Stimulated activated naive CD4-positive, alpha-beta T cell treated with Interleukin-2 at 50 U/mL for 16 hours (primary cell): ENCODE measurements at places on chromosomes 5 and 9.

DNA sequence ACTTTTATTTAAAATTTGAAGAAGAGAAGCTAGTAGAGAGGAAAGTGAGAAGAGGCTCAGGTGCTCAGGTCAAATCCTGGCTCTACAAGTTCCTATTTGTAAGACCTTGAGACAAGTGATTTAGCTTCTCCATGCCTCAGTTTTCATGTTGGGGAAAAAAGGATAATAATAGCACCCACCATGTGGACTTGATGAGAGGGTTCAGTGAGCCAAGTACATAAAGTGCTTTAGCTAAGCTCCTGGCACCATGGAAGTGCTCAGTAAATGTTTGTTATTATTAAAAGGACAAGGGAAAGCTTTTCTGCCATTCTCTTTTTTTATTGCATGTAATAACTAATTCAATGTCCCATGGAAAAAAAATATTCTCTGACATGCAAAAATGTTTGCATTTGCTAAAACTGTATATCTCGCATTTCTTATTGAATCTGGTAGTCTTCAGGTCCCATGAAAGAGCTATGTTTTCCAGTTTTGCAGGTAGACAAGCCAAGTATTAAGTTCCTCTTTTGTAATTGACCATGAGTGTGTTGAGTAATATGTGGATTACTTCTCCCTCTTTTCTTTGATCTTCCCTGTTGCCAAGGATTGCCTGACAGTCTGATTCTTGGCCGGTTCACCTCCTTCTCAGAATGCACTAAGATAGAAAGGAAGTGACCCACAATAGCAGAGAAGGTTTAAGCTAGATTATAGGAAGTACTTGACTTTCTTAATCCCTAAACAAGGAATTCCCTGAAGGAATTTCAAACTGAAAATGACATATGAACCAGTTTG is 45.6 kb upstream of the TRIM32 start:
- no peak for DNase-seq

- no peak for DNase-seq
Observed at GRCh38 chr5:141722266-141722665, 40.2 kb upstream of the ARAP3 start.

DNA sequence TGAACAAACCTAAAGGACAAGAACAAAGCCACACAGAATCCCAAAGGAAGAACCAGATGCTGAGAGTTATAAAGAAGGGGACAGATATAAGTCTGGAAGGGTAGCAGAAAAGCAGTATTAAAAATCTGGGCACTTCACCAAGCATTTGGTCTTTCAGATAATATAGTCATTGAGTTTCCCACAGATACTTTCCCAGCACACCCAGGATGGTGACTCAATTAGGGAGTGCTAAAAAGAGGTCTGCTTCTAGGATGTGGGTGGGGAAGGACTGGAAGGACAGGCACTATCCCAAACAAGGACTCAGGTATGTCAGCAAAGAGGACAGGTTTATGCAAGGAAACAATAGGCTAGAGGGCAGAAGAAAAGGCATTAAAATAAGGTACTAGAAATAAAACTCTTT is 59.3 kb downstream of the DIAPH1 start:
- no peak for DNase-seq

- no peak for DNase-seq
Observed at GRCh38 chr5:102958481-102959011, 161.4 kb downstream of the GIN1 start.

DNA sequence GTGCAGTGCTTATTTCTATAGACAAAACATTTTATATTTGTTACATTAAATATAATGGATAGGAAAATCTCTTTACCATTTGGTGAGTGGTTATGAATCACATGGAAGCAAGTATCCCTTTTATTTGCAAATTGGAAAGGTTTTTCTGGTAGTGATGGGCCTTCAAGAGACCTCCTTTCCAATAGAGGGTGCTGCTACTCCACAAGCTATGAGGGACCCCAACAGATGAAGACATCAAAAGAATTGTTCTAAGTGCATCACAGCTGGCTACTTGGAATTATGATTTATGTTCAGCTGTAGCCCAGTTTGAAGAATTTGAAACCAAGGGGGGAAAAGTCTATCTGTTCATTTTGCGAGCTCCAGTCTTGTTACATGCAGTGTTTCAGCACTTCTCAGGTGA is 493.7 kb upstream of the SGCD start:
- no peak for DNase-seq

- no peak for DNase-seq
Observed at GRCh38 chr5:92543201-92543600, 1037.8 kb downstream of the NR2F1-AS1 start.

GRCh38 chr5:6395621-6396020 is 17.3 kb upstream of the MED10 start:
- DNase-seq = no peak

- DNase-seq = no peak
Observed at GRCh38 chr5:62684310-62684709, 105.7 kb downstream of the LRRC70 start.

DNA sequence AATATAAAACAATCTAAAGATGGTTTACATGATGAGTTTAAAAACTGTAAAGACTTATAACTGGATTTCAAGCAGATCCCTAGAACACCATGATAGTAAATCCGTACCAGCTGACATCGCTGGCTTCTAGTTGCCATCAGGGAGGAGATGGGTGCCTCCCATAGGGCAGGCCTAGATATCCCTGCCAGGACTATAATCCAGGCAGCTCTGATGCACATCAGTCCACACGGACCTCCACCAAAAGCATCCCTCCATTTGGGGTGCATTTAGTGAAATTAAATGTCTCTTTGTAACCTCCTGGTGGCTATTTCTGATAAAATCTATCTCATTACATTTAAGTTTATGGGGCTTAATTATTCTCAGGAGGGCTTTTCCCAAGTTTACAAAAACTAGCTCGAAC is 45.8 kb downstream of the RETREG1 start:
- DNase-seq = no peak

- DNase-seq = no peak
Observed at GRCh38 chr9:26229324-26230054, 551.2 kb upstream of the TUSC1 start.

DNA sequence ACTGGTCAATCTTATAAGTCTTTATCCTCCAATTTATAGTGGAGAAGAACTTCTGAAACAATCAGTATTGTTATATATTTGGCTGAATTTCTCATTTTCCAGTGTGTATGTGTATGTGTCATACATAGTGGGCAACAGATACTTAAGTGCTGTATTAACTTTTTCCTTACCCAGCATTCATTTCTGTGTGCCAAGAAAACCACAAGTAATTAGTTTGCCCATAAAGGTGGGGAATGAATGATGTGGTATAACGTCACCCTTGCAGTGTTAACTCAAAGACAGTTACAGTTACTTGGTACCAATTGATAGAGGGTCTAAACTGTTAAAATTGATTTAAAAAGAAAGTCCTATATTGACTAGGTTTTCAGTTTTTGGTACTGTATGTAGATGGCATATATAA is 2.0 kb downstream of the OGN start:
- no peak for DNase-seq

DNA sequence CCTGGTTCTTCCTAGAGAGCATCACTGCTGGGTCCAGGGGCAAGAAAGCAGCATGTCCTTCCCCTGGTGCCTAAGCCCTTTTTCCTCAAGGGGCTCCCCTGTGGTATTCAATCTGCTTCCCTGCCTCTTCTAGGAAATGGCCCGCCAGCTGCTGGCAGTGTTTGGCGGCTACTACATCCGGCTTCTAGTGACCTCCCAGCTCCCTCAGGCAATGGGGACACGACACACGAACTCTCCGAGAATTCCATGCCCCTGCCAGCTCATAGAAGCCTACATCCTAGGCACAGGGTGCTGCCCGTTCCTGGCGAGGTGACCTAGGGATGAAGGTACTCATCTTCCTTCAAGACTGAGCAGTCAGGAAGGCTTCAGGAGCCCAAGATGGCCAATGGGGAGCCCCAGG is 14.6 kb downstream of the TEX53 start:
- no peak for DNase-seq

GRCh38 chr9:120538339-120538738 is 41.6 kb downstream of the CDK5RAP2 start:
- DNase-seq = no peak

DNA sequence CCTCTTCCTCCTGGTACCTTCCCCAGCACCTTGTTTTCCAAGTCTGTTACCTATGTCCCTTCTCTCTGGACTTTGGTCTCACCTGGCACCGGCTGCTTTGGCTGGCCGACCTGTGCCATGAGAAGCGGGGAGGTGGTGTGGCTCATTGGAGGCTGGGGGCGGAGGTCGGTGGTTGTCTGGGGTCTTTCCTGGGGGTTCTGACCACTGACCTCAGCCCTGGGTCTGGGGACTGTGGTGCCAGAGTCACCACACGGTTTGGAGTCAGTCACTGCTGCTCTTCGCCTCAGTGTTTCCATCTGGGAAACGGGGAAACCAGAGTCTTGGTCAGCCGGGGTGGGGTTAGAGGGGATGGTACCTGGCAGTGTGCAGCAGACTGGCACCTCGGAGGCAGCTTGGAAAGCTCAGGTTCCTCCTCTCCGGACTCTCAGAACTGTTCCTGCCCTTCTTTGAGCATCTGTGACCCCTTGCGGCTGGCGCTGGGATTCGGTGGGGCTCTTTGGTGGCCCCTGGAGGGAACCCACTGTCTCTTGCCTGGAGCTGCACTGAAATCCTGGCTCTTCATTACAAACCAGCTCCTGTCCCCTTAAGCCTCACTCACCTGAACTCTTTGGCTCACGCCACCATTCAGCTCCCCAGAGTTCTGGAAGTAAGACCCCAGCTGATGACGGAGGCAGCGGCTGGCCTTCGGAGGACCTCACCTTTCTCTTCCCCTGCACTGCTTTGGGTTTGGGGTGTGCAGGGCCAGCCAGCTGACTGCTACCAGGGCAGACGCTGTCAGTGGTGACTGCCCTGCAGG is 4.1 kb upstream of the RXRA start:
- DNase-seq = no peak

- no peak for DNase-seq
Observed at GRCh38 chr5:75610201-75610600, 1.1 kb upstream of the ANKDD1B start.

DNA sequence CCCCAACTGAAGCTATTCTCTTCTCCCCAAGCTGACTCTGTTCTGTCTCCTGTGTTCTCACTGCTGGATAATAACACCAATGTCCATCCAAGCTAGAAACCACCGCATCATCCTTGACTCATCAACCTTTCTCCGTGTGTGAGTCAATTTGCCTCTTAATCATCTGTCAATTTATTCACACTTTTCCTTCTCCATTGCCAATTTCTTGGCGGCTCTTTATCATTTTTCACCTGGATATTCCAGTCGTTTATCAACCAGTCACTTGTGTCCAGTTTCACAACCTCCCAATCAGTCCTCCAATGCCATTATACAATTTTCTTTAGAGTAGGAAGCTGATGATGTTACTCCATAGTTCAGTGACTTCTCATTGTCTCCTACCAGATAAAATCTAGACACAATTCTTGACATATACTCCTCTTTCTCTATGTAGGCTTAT is 45.4 kb upstream of the LIFR start:
- no peak for DNase-seq

DNA sequence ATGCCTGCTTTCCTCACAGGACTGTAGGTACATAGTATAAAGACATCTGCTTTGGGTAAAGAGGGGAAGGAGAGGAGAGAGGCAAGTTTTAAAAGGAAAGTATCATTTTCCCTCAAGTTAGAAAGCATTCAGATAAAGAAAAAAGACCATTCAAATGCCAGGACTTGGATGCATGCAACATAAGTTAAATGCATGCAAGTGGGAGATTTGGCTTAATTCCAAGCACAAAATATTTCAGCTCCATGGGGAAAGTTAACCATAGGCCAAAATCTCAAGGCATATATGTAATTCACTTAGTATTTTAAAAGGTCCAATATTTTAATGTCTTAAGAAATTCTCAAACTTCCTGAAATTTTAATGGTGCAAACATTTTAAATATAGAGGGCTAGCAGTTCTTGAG is 36.4 kb downstream of the POU5F2 start:
- DNase-seq = no peak

DNA sequence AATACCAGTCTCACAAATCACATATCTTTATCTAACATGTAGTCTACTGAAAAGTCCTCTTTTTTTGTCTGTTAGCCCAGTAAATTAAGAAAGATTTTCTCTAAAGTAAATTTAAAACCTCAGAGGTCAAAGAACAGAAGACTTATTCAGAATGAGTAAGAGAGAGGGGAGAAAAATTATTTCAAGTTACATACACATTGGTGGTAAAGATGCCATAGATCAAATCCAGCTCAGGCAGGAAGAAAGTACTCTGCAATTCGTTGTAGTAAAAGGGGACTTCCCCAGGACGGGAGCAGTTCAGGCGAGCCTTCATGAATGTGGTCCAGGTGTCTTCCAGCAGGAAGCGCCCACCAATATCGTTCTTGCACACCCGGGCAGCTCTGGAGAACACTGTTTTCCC is 344.1 kb downstream of the SEMA5A start:
- no peak for DNase-seq

DNA sequence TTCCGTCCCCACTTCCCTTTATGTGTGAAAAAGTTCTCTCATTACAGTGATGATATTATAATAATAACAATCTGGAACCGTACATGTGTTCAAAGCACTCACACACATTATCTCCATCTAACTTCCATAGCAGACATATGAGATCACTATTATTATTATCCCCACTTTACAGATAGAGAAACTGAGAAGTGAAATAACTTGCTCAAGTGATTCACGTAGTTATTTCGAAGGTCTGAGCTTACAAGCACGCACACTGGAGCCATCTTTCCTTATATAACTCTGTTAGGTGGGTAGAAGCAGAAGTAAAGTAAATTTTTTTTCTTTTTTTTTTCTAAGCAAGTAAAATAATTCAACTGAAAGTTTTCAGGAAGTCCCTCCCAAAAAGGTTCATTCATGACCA is 62.9 kb upstream of the PTGER4 start:
- no peak for DNase-seq

GRCh38 chr5:50697739-50698138 is 31.3 kb downstream of the PARP8 start:
- DNase-seq = no peak

- no peak for DNase-seq
Observed at GRCh38 chr5:154478224-154478565, at the start of gene HAND1. TSS of gene HAND1 (minus strand) at chr5:154478227. CDS start at chr5:154478008, 219 bp downstream.

DNA sequence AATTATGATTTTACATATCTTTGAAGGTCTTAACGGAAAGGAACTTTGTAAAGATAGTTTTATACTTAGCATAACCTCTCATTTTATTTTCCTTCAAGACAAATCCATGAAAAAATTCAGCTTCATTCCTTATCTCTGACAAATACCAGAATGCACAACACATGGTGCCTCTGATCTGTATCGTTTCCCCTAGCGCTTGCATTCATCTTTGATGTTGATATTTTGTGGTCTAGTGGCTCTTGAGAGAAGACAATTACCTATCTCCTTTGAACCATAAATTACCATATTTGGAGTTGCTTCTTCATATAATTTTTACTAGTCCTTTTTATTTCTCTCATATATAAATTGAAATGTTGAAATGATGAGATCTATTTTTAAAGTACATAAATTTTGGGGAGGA is 551.3 kb downstream of the PDE4D start:
- DNase-seq = no peak

DNA sequence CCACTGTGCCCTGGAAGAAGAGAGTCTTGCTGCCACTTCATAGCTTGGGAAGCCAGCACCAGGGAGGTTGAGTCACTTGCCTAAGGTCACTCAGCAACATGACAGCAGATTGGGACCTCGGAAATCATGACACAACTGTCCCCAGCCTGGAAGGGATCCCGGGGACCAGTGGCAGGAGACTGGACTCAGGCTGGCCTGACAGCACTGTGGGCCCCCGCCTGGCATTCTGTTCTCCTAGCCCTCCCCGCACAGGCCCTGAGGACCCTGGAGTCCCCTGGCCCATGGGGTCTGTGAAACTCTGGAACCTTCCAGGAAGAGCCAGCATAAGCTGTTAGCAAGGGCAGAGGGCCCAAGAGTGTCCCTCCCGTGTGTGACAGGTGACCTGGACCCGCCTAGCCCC is 64.9 kb downstream of the COL5A1 start:
- no peak for DNase-seq
